Activated T-cell treated with anti-CD3 and anti-CD28 coated beads for 24 hours (primary cell): ENCODE measurements at places on chromosomes 6 and 20.

- no peak for DNase-seq
Observed at GRCh38 chr6:164442572-164442971, 866.8 kb downstream of the C6orf118 start.

DNA sequence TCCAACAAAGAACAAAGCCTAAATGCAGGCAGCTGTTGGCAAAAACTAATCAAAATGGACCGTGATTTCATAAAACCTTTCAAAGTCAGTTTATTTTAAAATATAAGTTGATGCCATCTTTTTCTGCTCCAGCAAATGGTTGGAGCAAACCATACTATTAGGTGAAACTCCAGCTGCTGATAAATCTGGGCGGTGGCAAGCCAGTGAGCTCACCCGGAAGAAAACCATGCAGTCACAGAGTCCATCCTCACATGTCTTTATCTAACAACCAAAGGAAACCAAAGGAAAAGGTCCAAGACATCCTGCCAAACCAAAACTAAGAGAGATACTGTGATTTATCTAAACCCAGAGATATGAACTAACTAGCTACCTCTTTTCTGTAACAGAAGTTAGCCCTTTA, 72.6 kb downstream of the HIVEP2 start:
- no peak for DNase-seq

DNA sequence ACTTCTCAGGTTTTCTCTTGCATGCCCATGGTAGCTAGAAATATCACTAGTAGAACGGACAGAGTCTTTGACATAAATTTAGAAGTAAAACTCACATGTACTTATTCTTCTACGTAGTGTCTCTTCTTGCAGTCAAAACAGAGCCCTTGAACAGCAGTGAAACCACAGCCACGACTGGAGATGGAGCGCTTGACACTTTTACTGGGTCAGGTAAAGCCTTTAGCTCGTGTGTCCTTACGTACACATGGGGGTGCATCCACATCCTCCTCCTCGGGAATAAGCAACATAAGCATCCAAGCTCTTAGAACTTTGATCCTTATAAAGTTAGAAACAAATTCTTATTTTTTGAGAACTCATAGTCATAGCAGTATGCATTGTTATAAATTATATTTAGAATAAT, 215.3 kb downstream of the EYA4 start:
- DNase-seq, result no peak

DNA sequence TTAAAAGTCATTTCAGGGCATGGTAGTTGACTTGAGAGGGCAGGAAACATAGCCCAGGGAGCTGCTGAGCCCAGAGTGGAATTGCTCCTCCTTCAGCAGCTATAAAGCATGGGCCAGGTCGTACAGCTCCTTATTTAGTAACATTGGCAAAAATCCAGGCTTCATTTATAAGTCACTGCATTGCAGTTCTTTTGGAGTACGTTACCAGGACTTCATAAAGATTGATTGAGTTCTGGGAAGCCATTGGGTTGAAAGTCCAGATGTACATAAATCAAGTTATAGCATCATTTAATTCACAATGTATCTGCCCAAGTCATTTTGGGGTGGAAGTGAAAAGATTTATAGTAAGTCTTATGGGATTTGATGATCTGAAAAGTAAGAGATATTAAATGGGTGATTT, 53.0 kb upstream of the ANKEF1 start:
- no peak for DNase-seq

DNA sequence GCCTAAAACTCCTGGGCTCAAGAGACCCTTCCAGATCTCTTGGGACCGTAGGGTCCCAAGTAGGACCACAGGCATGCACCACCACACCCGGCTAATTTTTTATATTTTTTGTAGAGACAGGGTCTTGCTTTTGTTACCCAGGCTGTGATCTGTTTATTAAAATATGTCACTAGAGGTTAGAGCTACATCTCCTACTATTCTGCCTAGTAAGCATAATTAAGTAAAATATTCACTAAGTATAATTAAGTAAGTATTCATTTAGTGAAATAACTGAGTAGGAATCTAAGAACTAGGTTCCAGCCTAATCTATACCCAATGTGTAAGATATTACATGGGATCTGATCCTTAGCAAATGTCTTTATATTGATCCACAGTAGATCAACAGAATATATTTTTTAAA, 40.2 kb upstream of the GCM1 start:
- DNase-seq, result no peak

- DNase-seq, result peak; percentile 94
Observed at GRCh38 chr20:63894358-63895201, at the start of gene DNAJC5. Gene DNAJC5, plus strand, starts transcription at chr20:63895126. Its CDS starts 33,220 bp downstream, at chr20:63928346.

GRCh38 chr20:10654250-10654610, 19.6 kb downstream of the JAG1 start:
- DNase-seq, result no peak

DNA sequence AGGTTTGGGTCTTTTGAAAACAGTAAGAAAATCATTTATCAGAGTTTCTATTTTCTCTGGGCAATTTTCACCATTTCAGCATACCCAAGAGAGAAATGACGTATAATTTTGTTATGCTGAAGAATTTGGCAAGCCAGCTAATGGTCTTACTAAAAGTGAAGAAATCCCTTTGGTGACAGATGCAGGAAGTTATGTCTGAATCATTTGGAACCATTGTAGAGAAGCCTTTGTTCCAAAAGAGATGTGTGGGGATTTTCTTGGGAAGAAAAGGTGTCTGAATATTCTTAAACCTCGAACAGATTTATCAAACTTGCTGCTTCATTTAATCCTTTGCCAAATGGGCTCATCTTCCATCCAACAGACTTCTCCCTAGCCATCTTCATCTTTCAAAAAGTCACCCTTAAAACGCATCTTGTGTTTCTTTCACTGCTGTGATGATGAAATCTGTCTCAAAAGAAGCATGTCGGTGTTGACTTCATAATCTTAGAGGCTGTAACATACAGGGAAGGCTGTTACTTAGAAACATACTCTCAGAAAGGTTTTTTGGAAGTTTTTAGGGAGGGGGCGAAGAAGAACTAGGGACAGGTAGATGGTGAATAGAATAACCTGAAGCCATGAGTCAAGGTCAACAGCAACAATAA, 39.5 kb downstream of the CITED2 start:
- DNase-seq, result no peak

GRCh38 chr6:136405420-136406029, 115.9 kb upstream of the BCLAF1 start:
- no peak for DNase-seq

- no peak for DNase-seq
Observed at GRCh38 chr6:111276335-111276734, 189.0 kb downstream of the SLC16A10 start.

GRCh38 chr6:45609141-45609638, 231.5 kb upstream of the SUPT3H start:
- no peak for DNase-seq

DNA sequence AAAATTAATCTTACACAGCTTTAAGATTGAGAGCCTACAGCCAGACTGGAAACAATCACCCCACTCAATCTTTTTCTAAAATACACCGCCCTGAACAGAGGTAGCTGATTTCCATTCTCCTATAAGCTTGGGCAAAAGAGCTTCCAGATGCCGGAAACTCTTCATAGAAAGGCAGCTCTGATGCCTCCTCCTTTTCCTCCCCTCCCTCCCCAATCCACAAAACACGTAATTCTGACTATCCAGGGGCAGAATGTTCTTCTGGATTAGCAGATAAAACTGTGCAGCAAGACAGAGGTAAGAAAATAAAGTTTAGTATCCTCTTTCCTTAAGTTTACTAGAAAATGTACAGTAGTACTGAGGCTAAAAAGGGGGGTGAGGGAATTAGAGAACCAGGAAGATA, 15.8 kb downstream of the ADNP start:
- DNase-seq, result no peak

DNA sequence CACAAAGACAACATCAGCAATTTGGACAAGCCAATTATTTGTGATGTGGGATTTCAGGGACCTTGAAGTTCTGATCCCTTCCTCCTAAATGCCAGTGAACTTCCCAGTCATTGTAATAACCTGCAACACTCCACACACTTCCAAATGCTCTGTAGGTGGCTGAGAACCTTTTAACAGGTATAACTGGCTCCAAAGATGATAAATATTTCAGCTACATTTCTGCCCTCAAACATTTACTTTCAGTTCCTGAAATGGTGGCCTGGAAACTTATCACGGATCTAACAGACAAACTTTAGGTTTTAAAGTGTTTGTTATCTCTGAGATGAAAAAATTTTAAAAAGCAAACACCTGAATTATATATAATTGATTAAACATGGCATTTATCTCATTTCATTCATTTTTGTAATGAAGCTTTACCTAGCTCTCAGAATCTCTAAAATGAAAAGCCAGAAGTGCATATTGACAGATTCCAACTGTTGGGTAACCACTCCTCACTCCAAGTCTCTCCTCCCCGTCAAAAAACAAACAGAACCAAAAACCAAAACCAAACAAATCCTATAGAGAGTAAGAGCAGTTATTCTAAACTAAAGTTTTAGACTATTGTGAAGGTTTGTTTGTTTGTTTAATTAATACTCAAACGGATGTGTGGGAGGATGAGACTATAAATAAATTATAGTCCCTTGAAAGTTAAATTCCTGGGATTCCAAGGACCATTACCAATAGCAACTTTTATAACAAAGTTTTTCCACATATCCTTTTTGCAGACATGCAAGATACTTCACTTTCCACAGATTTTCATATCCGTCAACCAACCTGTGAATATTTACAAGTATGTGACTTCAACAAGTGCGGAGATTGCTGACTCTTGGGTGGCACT, 12.4 kb upstream of the KIAA0408 start:
- DNase-seq, result no peak

GRCh38 chr6:39816747-39817146, 24.6 kb downstream of the DAAM2 start:
- no peak for DNase-seq

- no peak for DNase-seq
Observed at GRCh38 chr6:25407431-25407830, 128.3 kb downstream of the CARMIL1 start.

DNA sequence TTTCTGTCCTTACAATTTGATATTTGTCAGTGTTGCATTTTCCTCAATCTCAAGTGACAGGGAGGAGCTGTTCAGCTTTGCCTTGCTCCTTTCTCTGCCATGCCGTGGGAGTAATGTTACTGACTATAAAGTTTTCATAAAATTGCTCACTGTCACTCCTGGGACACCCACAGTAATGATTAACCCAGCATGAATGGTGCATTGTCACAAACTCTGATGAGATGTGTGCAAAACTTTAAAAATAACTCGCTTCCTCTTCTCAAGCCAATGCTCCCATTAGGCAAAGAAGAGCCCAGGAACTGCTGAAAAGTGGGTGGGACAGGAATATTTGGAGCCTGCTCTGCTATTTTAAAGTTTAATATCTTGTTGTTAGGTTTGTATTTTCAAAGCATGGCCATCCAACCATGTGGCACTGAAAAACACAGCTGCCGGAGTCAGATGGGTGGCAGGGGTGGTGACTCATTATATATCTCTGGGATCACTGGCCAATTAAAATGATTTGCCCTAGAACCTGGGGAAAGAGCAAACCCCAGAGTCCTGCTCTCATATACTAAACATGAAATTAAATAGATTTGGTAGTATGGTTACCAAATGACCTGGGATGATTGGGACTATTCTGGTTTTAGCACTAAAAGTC, 260.1 kb downstream of the BTBD3 start:
- no peak for DNase-seq

DNA sequence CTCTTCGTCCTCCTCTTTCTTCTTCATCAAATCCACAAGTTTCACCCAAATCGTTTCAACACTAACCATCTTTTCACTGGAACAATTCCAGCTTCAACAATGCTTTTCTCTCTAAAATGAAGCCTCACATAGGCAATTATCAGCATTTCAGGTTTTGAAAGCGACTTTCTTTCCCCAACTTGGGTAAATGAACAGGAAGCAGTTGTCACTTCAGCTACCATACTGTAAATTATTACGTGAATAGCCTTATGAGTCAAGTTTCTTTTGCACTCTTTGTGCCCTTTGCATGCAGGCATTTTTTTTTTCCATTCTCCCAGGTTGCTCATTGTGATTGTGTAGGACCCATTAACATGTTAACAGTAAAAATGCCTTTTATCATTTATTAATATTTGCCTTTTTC, 121.7 kb upstream of the BTBD3 start:
- DNase-seq, result no peak

GRCh38 chr6:148814869-148815268, 68.0 kb downstream of the UST start:
- DNase-seq, result no peak

GRCh38 chr6:34148631-34149451, 3.0 kb upstream of the GRM4 start:
- no peak for DNase-seq

- DNase-seq, result no peak
Observed at GRCh38 chr6:70176842-70177550, 125.9 kb downstream of the COL9A1 start.

DNA sequence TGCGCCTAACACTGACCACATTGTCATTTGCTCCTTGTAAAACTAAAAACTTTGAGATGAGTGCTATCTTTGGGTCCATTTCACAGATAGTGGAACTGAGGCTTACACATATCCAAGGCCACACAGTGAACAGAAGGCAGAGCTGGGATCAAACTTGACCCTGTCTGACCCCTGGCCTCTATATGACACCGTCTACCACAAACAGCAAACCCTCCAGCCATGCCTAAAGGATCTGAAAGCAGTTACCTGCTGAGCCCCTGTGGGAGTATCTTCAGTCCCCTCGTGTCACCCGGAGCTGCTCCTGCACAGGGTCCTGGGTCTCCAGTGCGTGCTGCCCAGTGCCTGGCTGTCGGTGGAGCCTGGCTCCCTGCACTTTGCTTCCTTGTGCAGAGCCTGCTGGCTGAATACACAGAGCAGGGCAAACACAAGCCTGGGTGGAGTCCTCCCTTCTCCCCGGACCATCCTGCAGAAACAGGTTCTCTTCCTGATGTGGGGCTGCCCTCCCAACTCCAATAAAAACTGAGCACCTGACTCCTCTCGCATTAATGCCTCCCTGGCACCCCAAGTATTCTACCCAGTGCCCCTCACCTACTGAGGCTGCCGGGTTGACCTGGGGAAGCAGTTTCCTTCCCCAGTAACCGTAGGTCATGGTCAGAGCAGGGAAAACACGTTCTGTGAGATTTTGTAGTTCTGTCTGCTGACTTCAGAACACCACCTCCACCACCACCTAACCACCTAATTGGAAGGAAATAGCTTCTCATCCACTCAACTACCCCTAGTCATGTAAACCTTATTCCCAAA, at the start of gene BCAS1:
Gene BCAS1, minus strand, starts transcription at position 408 of the 801 bp plus-strand sequence. CDS start 11,876 bp downstream, outside the sequence.
- DNase-seq, result no peak
